Activated effector memory CD4-positive, alpha-beta T cell treated with Interleukin-2 at 50 U/mL for 16 hours (primary cell): ENCODE measurements at places on chromosomes 4 and X.

GRCh38 chr4:157048248-157048647 lies 27.7 kb upstream of the GLRB start:
- no peak for DNase-seq

- DNase-seq = no peak
Observed at GRCh38 chrX:150062292-150063137, 124.2 kb upstream of the EOLA2 start.

- DNase-seq = no peak
Observed at GRCh38 chrX:45669715-45670340, 469.2 kb upstream of the DIPK2B start.

DNA sequence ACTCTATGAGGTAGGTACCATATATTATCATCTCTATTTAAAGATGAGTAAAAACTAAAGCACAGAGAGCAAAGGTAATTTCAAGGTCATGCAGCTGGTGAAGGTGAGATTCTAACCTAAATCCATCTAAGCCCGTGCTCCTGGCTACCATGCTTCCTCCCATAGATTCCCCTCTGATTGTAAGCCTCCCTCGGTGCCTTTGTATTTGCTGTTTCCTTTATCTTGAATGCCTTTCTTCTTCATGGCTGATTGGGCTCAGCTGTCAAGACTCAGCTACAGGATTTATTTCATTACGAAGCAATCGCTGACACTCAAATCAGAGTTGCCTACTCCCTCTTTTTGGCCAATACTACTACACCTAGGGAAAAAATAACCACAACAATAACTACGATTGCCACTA lies 217.1 kb downstream of the ARAP2 start:
- no peak for DNase-seq

- DNase-seq = no peak
Observed at GRCh38 chrX:134148172-134148692, 88.8 kb upstream of the CCDC160 start.

DNA sequence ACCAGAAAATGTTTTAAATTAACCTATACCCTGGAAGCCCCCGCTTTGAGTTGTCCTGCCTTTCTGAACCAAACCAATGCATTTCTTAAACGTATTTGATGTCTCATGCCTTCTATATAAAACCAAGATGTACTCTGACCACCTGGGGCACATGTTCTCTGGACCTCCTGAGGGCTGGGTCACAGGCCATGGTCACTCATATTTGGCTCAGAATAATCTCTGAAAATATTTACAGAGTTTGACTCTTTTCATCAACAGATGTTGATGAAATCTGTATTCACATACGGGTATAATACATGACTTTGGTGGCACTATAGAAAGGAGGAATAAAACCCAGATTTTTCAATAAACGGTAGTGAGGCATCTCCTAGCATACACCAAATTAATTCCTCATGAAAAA lies 55.7 kb downstream of the STAP1 start:
- no peak for DNase-seq

- no peak for DNase-seq
Observed at GRCh38 chr4:53654300-53654758, 63.0 kb upstream of the LNX1 start.

DNA sequence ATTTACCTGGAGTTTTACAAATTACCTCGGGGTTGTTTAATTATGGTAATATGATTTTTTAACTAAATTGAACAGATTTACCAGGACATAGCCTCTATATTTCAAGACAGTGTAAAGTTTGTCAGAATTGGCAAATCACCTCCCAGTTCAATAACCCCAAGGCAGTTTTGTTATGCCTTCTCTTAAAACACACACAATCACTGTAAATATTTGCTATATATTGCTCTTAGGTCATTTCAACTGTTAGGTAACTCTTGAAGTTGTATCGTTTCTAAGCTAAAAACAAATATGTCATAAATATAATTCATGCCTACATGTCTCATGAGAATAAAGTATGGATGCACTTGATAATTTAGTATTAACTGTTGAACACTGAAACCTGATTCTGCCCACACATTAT lies 24.1 kb downstream of the PDLIM5 start:
- no peak for DNase-seq

GRCh38 chr4:972651-973424 lies 531 bp downstream of the DGKQ start:
- peak; percentile 44 for DNase-seq

DNA sequence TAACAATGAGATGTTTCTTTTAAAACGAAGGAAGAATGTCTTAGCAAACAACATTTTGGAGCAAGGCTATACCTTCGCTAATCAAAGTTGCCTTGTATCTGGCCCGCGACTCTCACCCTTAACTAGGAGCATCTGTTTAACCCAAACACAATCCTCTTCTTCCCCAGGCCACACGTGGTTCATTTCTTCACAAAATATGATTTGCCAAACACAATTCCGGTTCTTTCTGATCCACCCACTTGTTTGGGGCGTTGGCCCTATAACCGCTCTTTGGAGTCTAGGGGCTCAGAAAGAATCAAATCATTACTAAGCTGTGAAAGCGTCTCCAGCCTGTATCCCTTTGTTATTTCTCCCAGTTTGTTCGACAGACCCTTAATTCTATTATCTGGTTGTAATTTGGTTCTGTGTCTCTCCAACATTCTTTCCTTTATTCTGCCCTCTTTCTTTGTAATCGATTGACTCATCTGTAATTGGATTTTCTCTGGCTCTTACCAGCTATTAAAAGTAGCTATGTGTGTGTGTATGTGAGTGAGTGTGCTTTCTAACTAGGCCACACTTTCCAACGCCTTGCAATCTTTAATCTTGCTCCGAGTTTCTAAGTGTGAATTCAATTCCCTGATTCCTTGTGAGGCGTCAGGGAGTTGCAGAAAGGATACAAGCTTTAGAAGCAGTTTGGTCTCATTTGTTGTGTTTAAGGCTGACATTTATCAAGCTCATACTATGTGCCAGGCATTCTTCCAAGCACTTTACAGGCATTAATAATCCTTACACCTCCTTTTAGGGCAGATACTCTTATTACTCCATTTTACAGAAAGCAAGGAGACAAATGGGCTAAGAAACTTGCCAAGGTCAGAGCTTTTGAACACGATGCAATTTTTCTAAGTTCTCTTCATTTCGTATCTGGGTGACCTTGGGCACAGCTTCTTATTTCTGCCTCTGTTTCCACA lies 138.6 kb upstream of the CPEB2 start:
- no peak for DNase-seq
